ENCODE measurements at places on chromosomes 2 and 18.
A peak's percentile ranks its signal among the peaks of the same experiment; 100 is the strongest.

GRCh38 chr2:203682688-203683130 is 23.7 kb upstream of the CD28 start:
- no peak for DNase-seq

GRCh38 chr2:219857751-219858150 is 230.3 kb downstream of the SLC4A3 start:
- no peak for DNase-seq

- DNase-seq = no peak
These were observed 24.2 kb upstream of the ARMC9 start for GRCh38 chr2:231174211-231174651.

- peak; percentile 67 for DNase-seq
These were observed 1.6 kb downstream of the EHD3 start for GRCh38 chr2:31235504-31235902.

- no peak for DNase-seq
These were observed 197.7 kb upstream of the RAB12 start for GRCh38 chr18:8411492-8411891.

- no peak for DNase-seq
These were observed 34.2 kb upstream of the ACTR2 start for GRCh38 chr2:65193446-65193845.

DNA sequence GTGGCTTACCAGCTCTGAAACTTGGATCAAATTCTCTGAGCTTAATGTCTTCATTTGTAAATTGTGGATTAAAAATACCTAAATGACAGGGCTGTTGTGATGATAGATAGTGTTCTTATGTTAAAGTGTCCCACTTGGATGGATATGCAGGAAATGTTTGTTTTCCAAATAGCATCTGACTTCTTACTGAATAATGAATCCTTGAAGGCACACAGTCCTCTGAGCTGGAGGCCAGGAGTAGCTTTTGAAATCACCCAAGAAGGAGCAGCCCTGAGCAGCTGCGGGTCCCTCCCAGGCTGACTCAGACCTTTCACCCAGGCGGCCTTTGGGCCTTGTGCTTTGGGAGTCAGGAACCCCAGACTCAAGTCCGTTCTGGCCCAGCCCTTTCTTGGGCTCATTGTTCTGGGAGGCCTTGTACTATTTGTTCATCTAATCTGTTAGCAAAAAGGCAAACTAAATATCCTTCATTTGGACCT is 173.0 kb upstream of the GATA6 start:
- DNase-seq = peak; percentile 35

GRCh38 chr18:60411715-60412114 is 39.1 kb upstream of the MC4R start:
- no peak for DNase-seq

DNA sequence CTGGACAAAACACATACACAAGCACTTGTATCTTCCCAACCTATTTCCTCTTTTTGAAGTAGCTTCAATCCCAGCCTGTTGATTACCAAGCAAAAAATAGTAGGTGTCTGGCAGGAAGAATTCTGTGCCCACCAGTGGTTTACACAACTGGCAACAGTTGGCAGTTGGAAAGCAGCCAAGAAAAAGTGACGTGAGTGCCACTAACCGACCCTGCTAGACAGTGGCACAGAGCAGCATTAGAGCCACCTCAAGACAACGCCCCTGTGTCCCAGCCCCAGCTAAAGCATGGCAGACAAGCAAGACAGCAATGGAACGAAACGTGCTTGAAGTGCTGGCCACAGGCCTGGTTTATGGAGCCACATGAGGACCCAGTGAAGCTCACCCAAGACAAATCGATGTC is 379.6 kb downstream of the FBXO15 start:
- no peak for DNase-seq

DNA sequence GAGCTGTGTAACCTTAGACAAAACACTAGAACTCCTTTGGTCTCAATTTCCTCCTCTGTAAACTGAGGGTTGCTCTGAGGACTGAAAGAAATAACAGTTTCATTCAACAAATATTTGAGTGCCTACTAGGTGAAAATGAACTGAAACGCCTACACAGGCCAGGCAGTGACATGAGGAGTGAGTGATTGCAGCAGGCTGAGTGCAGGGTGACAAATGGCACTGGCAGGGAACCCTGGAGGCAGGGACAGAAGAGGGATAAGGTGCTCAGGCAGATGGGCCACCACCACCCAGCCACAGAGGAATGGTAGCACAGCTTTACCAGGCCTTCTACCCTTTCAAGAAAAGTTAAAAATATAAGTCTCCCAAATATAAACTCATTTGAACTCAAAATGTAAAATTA is 11.5 kb upstream of the RNU4ATAC start:
- no peak for DNase-seq

GRCh38 chr2:126752876-126753275 is 96.9 kb downstream of the GYPC start:
- DNase-seq = no peak

DNA sequence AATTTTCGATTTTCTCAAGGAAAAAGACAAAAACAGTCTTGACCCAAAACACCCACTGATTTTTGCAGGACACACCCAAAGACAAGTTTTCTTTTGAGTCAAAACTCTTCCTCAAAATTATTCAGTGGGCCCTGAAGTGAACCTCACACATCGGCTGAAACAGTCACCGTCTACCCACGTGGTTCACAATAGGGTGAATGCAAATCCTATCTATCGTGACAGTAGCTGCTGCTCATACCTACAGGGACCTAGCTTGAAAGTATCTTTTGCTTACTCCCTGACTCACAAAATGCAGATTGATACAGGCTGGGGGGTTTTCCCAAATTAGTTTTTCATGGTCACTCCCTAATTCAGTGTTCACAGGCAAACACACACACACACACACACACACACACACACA is 10.7 kb upstream of the CD226 start:
- no peak for DNase-seq

- peak; percentile 54 for DNase-seq
These were observed 229.4 kb downstream of the HAUS1 start for GRCh38 chr18:46333431-46334135.

- DNase-seq = no peak
These were observed 168.8 kb downstream of the CDCA7 start for GRCh38 chr2:173523497-173523896.

- DNase-seq = no peak
These were observed 2.9 kb upstream of the SCYGR2 start for GRCh38 chr2:227595797-227596196.
